ENCODE measurements at places on chromosomes 1 and 21.

- DNase-seq = no peak
These were observed 2.3 kb downstream of the ZZZ3 start for GRCh38 chr1:77680173-77680572.

- DNase-seq = no peak
These were observed 925 bp downstream of the PDE9A start for GRCh38 chr21:42654179-42654912.

DNA sequence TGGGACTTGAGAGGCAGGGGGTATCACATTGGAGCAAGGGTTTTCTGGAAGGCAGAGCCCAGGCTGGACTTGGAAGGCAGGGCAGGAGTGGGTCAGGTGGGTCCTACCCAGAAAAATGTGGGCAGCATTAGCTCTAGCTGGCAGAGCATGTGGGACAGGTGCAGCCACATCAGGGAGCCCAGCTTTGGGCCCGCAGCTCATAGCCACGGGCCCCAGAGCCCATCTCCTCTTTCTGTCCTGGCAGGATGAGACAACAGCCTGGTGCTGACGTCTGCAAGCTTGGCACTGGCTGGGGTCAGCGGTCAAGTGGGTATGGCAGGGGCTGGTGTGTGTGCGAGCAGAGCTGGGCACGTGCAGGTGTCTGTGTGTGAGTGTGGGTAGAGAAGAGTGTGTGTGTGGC is 154.7 kb downstream of the GRIK3 start:
- DNase-seq = no peak

GRCh38 chr1:43152866-43153265 is 19.2 kb downstream of the EBNA1BP2 start:
- no peak for DNase-seq

- no peak for DNase-seq
These were observed 90.2 kb upstream of the NGF start for GRCh38 chr1:115428256-115428655.

DNA sequence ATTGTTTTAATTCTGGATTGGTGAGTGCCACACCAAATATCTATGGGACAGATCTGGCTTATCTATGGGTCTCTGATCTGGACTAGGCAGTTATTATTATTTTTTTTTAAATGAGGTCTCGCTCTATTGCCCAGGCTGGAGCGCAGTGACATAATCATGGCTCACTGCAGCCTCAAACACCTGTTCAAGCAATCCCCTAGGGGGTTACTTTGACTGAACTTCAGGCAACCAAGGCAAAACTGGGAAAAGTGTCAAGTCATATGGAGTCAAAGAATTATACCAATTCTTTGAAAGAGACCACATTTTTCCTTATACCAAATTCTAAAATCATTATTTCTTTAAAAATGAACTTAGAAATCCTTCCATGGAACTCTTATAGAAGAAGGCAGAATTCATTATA is 129.1 kb upstream of the HOOK1 start:
- DNase-seq = no peak

GRCh38 chr1:36326499-36326898 is 3.1 kb upstream of the EVA1B start:
- DNase-seq = no peak

DNA sequence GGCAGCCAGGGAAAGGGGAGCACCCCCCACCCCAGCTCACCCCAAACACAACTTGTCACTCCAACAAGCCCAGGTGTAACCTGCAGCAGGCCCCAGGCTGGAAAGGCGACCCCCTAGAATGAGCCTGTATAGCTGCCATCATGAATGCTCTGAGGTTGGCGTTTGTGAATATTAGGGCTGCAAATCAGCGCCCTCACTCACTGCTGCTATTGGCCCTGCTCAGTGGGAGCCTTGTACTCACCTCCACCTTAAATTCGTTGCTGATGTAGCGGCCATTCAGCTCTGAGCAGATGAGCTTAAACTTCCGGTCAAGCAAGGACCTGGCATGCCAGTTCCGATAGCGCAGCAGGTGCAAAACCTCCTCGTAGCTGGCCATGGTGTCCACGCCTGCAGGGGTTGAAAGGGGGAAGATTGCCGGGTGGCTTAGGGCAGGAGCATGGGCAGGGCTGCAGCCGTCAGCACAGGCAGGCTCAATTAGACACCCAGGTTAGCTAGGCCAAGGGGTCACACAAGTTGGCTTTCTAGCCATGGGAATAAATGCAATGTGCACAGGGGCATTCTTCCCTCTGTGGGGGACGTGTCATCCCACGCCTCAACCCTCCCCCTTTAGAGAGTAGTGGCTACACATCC is 81.7 kb downstream of the PIK3CD start:
- DNase-seq = no peak

DNA sequence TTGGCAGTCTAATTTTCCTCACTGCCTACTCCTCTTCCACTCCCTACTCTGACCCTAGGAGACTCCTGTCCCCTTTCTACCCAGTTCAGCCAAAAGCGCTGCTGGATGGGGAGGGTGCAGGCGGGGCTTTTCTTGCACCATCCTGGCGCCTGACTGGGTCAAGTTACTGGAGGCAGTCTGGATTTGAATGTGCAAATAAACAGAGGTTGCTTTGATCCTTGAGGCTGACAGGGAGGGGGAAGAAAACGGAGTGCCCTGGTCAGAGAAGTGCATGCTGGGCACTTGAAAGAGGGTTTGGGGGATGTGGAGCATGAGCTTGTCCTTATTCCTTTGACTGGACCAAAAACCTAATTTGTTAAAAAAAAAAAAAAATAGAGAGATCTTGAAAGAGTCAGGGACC is 76.8 kb upstream of the SOX13 start:
- DNase-seq = no peak

DNA sequence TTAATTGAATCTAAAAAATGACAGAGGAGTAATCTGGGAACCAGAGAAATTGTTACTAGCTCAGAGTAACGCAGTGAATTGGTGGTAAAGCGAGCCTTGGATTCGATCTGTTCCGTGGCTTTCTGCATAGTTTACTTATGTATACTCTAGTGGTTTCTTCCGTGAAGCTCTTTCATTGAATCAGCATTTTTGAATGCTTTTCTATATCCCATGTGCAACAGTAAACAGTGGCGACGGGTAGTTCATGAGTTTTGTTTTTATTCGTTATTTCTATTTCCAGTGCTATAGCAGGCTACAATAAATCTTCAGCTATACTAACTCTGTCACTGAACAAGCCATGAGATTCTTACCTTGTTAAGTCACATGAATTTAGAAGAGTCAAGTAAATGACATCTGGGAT is 14.5 kb upstream of the MAP3K7CL start:
- DNase-seq = no peak

All from stimulated activated CD8-positive, alpha-beta memory T cell treated with anti-CD3 and anti-CD28 coated beads, Interleukin-7, amount 100 ng/mL, for 1 hour (primary cell).